NCI-H748 treated with DMSO at 0.1 percent for 48 hours (cell line): ENCODE measurements at places on chromosomes 12 and 14.

DNA sequence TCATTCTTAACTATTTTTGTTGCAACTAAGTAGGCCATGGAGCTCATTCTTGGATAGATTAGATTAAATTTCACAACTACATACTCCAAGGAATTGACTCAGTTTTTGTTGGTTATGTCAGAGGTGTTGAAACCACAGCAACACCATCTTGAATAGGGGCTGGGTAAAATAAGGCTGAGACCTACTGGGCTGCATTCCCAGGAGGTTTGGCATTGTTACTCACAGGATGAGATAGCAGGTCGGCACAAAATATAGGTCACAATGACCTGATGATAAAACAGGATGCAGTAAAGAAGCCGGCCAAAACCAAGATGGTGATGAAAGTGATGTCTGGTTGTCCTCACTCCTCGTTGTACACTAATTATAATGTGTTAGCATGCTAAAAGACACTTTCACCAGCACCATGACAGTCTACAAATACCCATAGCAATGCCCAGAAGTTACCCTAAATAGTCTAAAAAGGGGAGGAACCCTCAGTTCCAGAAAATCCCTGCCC is 20.9 kb downstream of the DMAC2L start:
- DNase-seq: no peak

- DNase-seq: no peak
Observed at GRCh38 chr12:104002686-104003085, 37.0 kb downstream of the TDG start.

DNA sequence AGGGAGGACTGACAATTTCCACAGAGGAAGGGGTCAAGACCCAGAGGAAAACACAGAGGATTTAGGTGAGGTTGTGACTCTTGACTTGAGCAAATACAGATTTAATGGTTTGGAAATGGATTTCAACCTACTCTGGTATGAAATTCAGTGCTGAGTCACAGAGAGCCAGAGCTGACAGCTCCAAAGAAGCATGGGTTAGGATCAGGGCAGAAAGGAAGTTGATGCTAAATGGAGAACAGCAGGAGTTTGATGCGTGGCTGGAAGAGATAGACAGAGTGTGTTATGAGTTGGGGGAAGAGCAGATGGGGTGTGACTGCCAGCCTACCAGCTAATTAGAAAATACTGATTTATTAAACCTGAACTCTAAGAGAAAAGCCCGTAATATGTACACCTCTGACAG is 272.6 kb downstream of the FOXG1 start:
- no peak for DNase-seq

DNA sequence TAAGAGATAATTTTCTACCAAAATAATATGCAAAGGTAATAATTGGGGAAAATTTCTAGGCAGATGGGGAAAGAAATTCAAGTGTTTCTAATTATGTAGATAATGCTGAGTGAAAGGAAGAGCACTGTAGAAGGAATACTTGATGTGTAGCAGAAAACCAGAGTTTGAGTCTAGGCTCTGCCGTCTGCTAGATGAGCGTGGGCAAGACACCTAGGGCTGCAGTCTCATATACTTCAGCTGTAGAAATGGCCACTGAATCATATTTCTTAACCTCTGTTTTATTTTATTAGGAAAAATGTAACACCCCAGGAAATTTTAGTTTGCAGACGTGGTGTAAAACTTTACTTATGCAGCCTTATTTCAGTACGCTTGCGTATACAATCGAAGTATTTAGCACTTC is 59.8 kb upstream of the SLC38A2 start:
- DNase-seq: no peak

- DNase-seq: no peak
Observed at GRCh38 chr12:75661908-75662307, 150.5 kb upstream of the KRR1 start.

GRCh38 chr14:61887628-61888027 is 125.4 kb downstream of the SNAPC1 start:
- no peak for DNase-seq
